Effector CD4-positive, alpha-beta T cell (primary cell): ENCODE measurements at places on chromosomes 12 and 14.

DNA sequence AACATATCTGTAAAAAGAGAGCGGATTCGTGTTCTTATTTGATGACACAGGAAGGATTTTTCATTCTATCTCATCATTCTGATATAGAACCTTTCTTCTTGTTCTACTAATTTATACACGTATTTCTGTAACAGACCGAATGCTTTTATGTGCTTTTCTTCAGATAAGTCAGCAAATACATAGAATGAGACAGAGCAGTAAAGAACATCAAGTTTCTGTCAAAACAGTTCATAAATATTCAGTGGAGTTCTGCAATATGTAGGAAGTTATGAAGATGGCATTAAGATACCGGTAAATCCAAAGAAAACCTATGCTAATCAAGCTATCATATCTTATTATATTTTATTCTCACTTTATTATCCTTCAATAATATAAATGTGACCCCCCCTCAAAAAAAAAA lies 280.6 kb downstream of the EGLN3 start:
- no peak for DNase-seq

DNA sequence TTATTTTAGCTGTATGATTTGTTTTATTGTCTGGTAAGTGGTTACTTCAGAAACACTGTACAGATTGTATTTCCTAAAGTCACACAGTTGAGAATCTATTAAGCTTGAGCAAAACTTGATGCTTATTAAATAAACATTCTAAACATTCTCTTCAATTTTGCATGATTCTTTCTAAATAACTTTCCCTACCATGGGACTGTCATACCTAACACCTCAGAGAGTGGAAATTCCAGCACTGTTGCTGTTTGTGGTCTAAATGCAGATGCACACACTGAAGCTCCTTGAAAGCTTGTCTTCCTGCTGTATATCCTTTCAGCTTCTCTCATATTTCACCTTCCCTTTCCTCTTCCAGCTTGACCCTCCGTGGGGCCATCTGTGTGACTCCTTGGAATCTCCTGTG lies 392.0 kb downstream of the LRIG3 start:
- no peak for DNase-seq

- DNase-seq: no peak
These were observed 107.3 kb downstream of the CACNA1C start for GRCh38 chr12:2160043-2160442.

GRCh38 chr14:60276347-60276746 lies 27.3 kb downstream of the PPM1A start:
- DNase-seq: no peak

- no peak for DNase-seq
These were observed 112.3 kb upstream of the KRR1 start for GRCh38 chr12:75623631-75624154.

GRCh38 chr14:69547701-69548348 lies 26.8 kb downstream of the CCDC177 start:
- DNase-seq: no peak

DNA sequence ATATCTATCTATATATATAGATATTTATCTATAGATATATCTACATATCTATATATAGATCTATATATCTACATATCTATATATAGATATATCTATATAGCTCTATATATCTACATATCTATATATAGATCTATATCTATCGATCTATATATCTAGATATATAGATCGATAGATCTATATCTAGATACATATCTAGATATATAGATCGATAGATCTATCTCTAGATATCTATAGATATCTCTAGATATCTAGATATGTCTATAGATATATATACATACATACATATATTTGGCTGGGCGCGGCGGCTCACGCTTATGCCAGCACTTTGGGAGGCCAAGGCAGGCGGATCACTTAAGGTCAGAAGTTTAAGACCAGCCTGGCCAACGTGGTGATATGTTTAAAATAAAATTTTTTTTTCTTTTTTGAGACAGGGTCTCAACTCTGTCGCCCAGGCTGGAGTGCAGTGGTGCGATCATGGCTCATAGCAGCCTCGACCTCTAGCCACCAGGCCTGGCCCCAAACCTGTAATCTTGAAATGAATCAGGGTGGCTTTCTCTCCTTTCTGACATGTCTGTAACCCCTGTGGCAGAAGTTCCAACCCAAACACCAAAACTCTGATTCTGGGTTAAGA lies 18.1 kb downstream of the ARPC3 start:
- DNase-seq: no peak

DNA sequence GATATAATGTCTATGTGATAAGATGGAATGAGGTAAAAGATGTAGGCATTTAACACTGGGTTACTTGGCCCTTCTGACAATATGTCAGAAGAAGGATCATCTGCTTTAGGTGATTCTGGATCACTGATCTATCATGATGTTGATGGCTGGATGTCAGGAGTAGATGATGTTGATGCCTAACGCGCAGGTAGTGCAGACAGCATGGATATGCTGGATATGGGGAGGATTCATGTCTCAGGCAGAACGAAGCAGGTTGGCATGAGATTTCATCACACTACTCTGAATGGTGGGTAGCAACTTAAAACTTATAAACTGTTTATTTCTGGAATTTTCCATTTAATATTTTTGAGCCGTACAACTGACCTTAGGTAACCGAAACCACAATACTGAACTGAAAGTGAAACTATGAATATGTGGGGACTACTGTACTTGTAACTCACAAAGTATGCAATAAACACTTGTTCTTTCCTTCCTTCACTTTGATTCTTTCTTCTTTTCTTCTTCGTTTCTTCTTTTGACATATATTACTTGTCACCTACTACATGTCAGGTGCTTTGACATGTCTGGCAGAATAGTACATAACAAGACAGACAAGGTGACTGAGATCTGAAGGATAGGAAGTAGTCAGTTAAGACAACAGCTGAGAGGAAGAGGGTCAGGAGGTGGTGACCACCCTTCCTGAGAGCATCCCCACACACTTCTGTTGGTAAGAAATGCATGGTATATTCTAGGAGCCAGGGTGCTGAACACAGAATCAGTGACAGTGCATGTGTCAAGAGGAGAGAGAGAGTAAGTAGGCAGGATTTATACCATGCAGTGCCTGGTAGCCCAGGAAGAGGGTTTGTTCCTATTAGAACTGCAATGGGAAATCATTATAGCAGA lies 238.8 kb downstream of the PPFIA2 start:
- DNase-seq: no peak

GRCh38 chr14:23910101-23910875 lies 43.3 kb upstream of the DHRS4 start:
- no peak for DNase-seq

GRCh38 chr12:28866296-28866695 lies 282.8 kb upstream of the FAR2 start:
- no peak for DNase-seq

DNA sequence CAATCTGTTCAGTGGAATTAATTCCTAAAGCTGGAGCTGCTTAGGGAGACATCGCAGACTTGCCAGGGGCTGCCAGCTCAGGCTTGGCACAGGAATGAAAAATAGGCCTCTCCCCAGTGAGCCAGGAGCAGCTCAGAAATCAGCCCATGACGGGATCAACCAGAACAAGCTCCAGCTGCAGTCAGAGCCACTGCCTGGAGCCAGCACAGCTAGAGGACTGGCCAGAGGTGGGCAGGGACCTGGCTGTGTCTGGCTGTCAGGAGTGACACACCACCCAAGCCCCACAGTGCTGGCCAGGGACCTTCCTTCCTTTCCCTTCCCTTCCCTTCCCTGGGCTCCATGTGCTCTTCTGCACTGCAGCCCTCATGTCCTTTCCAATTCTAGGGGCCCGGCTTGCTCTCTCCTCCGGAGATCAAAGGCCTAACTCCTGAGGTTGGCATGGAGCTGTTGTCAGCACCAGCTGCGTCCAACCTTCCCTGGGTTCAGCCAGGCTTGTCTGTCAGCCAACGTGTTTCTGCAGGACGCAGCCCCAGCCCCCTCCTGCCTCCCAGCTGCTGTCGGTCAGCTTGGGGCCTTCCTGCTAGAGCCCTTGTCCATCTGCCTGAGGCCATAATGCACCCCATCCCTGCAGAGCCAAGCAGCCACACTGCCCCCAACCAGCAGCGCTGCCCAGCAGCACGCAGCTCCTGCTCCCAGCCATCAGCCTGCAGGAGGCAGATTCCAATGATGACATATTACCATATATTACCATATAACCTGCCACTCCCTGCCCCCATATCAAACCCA lies 149.3 kb downstream of the CALM1 start:
- DNase-seq: no peak

GRCh38 chr14:30673071-30673470 lies 51.0 kb downstream of the SCFD1 start:
- DNase-seq: no peak

DNA sequence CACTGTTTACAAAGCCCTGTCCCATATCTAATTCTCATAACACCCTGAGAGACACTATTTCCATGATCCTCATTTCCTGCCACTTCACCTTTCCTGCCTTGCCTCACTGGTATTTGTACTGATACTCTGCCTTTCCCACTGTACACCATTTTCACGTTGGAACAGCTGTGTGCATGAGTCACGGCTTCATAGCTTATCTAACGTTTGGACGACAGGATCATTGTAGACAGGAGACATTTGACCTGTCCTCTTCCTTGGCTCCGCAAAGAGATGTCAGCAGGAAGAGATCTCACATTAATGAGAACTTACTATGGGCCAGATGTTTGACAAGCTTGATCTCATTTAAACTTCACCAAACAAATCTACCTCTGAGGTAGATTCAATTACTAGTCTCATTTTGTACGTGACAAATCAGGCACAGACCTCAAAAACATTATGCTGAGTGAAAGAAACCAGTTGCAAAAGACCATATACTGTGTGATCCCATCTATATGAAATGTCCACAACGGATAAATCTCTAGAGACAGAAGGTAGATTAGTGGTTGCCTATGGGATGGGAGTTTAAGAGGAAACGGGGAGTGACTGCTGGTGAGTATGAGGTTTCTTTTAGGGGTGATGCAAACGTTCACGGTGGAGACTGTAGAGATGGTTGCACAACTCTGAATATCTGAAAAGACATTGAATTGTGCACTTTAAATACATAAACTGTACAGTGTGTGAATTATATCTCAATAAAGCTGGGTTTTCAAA lies 71.2 kb downstream of the KCNK13 start:
- no peak for DNase-seq

GRCh38 chr14:56811593-56812363 lies 1.5 kb upstream of the OTX2 start:
- no peak for DNase-seq

DNA sequence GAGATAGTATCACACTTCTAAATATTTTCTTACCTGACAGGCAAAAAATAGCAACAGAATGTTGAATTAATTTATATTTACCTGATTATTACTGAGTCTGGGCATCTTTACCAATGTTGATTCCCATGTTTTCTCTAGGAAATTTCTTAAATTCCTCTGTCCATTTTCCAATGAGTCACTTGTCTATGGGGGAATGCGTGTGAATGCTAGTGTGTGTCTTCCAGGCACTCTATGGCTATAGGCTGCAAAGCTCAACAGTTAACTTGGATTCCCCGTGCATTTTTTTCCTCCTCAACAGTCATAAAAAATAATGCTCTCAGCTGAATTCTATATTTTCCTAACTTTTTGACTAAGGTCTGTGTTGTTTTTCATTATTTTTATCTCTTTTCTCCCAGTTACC lies 1385.8 kb upstream of the FLRT2 start:
- no peak for DNase-seq
